Activated gamma-delta T cell treated with anti-CD3 and anti-CD28 coated beads, Interleukin-2, amount 50 U/mL, for 16 hours (primary cell): ENCODE measurements at places on chromosomes 7 and 10.

- no peak for DNase-seq
Measured at GRCh38 chr7:106415433-106415832, 130.7 kb upstream of the NAMPT start.

DNA sequence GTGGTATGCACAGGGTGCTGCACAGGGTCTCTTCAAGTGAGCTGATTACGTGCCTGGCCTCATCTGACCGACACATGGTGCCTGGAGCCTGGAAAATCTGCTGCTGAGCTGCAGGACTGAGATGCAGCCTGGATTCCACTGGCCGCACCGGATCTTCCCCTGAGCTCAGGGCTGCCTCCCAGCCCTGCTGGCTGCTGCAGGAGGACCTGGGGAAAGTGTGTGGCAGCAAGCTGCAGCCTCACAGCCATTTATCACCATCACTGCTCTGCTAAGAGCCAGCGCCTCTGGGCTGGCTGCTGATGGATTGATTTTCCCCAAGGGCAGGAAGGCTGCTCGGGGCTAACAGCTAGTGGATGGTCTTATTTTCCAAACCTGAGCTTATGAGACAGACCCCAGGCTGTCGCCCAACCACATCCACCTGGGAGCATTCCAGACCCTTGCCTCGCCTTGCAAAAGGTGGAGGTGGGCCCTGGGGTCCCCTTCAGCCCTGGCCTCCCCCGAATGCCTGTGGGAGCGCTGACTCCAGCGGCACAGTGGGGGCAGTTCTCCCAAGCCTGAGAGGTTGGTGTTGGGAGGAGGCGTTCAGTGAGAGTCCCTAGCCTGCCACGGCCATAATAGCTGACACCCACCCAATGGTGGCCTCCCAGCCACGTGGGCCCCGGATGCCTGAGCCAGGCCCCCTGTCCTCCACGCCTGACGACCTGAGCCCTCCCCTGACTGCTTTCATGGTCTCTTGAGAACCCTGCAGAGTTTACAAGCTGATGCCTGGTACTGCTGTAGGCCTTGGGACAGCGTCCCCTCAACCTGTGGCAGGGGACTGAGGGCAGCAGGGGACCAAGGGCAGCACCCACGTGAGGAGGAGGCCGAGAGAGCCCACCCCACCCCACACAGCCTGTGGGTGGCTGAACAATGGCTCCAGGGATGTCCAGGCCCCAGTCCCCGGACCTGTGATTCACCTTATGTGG is 38.2 kb downstream of the STK32C start:
- DNase-seq, result no peak

- DNase-seq, result no peak
Measured at GRCh38 chr7:158035343-158035742, 552.3 kb downstream of the PTPRN2 start.

DNA sequence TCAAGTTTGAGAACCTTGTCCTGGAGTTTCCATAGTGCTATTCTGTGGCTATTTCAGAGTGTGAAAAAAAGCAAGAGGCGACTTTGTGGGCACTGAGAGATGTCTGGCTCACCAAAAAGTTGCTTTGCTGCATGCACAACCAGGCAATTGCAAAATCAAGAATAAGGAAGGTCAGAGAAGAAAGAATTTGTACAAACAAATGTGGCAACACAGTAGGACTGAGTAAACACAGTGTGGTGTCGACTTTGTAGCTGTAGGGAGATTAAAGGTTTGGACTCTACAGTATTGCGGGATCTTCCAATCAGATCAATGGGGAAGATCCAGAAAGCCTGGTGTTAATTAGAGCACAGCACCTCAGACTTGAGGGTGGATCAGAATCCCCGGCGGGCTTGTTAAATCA is 88.1 kb upstream of the PLPP4 start:
- DNase-seq, result no peak

GRCh38 chr7:34281260-34281659 is 375.9 kb downstream of the BMPER start:
- no peak for DNase-seq

DNA sequence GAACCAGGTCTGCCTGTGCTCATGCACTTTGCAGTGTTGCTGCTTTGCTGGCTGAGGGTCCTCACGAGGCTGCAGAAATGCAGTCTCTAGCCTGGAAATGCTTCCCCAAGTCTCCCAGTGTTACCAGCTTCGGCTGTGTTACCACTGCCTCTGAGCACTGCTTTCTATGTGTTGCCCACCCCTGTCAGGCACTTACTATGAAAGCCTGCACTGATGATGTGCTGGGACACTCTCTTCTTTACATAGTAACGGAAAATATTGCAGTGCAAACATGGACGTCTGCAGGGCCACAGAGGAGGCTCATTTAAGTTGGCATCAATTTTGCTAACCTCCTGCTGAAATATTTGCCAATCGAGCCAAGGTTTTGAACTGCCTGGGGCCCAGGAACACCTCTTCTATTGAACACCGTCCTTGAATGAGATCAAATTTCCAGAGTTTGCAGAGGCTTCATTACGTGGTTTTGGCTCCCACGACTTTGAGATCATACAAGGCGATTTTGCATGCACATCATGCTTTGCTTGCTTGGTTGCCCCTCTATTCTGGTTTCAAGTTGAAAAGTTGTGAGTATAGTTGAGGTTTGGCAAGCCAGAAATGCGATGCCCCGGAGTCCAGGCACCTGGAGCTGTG is 404.7 kb upstream of the PODXL start:
- DNase-seq, result no peak

DNA sequence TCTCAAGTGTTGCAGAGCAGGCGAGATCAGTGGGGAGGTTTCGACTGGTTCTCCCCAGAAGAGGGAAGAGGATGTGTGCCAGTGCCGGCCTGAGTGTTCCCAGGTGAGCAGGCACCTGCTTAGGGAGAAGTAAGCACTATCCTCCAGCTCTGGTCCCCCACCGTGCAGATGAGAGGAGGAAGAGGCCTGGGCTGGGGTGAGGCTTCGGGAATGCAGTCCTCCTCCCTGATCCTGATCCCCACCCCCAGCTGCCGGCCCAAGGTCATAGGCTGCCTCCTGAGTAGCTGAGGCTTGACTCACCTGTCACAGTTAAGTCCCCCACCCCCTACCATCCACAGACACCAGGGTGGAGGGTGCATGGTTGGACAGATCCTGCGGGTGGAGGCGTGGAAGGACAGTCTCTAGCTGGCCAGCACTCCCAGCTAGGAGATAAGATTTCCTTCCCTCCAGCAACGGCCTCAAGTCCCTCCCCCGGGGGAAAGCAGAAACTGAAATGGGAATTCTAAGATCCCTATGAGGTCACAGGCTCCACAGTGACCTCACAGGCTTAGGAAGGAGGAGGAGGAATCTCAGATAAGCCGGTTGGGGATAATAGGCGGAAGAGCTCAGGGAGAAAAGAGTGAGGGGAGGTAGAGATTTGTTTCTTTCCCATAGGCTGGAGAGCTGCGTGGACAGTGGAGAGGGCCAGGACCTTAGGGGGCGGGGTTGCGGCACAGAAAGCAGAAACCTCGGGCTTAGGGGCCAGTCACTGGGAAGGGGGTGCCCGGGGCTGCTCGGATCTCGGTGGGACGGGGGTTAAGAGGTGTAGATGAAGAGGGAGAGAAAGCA is 1.0 kb downstream of the LRCH4 start:
- DNase-seq, result no peak

DNA sequence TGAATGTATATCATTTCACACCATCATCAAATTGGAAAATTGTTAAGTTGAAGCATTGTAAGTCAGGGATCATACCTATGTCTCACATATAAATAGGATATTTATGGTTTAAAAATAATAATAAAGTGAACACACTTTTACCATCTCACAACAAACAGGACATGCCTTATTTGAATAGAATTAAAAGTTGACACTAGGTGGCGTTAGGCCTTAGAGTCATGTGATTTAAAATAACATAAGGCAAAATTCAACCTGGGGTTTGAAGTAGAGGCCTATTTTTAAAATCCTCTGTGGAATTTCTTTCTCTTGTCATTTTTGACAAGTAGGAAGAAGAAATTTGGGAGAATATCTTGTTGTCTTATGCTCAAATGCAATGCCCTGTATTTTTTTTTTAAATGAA is 184.7 kb upstream of the PCDH15 start:
- no peak for DNase-seq

GRCh38 chr10:4498711-4499251 is 327.2 kb upstream of the AKR1E2 start:
- no peak for DNase-seq
